ENCODE measurements at places on chromosomes 1 and 21. TPM values are rescaled to one million over a fixed set of nuclear protein-coding genes. Genes with fewer than 3 reads are reported as not detected.

Gene CELA2A
- total RNA-seq = not detected

Gene HTR6
- 0.14 TPM for total RNA-seq

DNA sequence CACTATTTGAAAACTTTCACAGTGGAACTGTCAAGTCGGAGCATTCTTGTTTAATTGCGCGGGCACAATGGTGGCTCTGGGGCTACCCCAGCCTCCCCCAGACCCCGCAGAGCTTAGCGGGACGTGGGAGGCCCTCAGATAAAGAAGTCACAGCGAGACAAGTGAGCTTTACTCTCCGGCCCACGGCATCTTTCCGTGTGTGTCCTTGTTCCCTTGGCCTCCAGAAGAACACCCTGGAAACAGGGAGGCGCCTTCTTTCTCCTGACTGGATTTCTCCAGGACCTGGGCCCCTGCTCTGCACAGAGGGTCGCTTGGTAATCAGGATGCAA is 382.8 kb downstream of the RRAGC start:
- no peak for DNase-seq

DNA sequence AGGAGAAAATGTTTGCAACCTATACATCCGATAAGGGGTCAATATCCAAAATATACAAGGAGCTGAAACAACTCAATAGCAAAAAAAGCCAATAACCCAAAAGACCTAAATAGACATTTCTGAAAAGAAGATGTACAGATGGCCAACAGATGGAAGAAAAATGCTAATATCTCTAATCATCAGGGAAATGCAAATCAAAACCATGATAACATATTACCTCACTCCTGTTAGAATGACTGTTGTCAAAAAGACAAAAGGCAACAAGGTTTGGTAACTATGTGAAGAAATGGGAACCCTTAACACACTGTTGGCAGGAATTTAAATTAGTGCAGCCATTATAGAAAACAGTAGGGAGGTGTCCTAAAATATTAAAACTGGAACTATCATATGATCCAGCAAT is 74.7 kb downstream of the LEPR start:
- DNase-seq = no peak

Gene EBNA1BP2
- total RNA-seq = 40.0 TPM

DNA sequence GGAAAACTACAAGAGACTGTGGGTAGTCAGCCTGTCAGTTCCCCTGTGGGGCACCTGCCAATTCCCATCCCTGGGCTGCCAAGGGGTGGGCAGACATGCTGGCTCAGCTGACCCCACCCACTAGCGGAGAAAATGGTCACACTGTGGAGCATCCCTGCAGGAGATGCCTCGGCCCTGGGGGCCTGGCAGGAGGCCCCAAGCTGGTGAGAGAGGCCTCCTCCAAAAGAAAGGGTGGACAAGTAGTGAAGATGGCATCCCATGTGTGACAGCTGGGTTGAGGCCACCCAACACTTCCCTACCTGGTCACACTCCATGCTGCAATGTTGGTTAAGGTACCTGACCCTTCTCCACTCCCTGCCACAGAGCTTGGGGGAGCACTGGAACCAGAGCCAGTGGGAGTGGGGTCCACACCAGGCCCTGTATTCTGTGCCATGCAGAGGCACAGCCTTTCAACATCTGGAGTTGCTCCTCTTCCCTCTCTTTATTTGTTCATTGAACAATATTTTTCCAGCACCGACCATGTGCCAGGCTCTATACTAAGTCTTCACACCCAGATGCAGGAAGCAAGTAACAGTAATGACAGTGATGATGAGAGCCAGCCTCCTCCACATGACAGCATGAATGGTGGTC is 59.5 kb downstream of the KLHDC7A start:
- no peak for DNase-seq

Gene SERINC2
- not detected for total RNA-seq

Gene MARK1
- not detected for total RNA-seq

- DNase-seq = no peak
Measured at GRCh38 chr1:18861082-18861481, 1.6 kb upstream of the TAS1R2 start.

- DNase-seq = no peak
Measured at GRCh38 chr1:81682490-81682889, 118.2 kb upstream of the ADGRL2 start.

- no peak for DNase-seq
Measured at GRCh38 chr1:30447701-30448100, 275.7 kb downstream of the MATN1 start.

GRCh38 chr1:68143633-68144032 is 88.7 kb downstream of the WLS start:
- DNase-seq = no peak

Gene VHLL
- not detected for total RNA-seq

DNA sequence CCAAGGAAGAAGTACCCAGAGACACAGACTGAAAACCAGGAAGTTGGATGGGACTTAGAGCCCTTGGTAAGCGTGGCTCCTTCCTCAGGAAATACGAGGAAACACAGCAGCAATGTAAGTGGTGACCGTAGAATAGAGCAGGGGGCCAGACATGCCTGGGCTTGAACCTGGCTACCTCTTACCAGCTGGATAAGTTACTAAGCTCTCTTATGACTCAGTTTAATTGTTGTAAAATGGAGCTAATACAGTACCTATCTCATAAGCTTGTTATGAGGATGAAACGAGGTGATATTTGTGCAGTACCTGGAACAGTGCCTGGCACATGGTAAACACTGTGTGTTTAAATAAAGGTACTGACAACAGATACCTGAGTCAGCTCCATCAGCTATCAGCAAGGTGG is 19.2 kb downstream of the EBNA1BP2 start:
- no peak for DNase-seq

GRCh38 chr1:33970148-33970825 is 106.4 kb downstream of the HMGB4 start:
- DNase-seq = no peak

DNA sequence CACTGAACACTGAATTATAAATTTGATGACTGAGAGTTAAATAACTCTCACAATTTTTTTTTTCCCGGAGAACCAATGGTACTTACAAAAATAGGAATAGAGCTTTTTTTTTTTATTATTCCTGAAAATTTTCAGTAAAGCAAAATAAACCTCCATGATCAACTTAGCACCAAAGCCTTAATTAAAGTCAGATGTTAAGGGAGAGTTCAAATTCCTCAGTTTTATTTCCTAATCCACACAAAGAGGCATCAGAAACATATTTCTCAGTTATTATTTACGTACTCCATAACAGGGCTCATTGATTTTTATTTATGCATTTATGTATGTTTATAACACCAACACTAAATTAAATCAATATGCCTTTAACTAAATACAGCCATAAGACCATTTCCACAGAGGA is 55.5 kb downstream of the PLPPR5 start:
- no peak for DNase-seq

DNA sequence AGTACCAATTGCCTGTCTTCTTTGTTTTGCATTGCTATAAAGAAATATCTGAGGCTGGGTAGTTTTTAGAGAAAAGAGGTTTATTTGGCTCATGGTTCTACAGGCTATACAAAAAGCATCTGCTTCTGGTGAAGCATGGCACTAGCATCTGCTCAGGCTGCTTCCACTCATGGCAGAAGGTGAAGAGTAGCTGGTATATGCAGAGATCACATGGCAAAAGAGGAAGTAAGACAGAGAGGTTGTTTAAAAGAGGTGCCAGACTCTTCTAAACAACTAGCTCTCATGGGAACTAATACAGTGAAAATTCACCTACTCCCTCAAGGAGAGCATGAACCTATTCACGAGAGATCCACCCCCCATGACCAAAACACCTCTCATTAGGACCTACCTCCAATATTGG is 56.7 kb upstream of the GUCA2B start:
- no peak for DNase-seq
